ENCODE measurements at places on chromosomes 13 and 19. TPM values are rescaled to one million over a fixed set of nuclear protein-coding genes. Genes with fewer than 3 reads are reported as not detected.

DNA sequence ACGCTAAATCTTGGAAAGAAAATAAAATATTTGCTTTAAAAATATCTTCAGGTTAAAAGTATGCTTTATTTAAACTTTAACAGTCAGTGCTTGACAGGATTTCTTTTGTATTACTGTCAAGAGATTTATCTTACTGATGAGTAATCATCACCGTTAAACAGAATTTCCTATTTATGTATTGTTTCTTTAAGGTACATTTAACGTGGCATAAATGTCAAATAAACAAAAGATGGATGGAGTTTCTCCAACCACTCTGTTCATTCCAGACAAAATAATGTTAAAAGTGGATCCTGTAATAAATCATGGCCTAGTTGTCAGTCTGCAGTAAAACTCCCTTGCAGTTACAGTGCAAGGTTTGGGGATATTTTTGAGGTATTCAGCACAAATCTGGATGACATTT is 298.3 kb downstream of the DIAPH3 start:
- no peak for DNase-seq

Gene NKG7
- not detected for total RNA-seq

Gene CYSLTR2
- not detected for total RNA-seq

DNA sequence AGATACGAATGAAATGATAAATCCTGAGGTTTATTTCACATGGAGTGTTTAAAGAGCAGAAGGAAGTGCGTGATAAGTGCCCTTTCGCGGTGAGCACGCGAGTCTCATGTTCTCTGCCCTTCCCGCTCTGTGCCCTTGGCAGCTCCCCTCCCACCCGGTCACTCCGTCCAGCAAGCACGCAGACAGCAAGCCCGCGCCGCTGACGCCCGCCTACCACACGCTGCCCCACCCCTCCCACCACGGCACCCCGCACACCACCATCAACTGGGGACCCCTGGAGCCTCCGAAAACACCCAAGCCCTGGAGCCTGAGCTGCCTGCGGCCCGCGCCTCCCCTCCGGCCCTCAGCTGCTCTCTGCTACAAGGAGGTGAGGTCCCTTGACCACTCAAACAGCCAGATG is 37.4 kb upstream of the TEX29 start:
- no peak for DNase-seq

- no peak for DNase-seq
Measured at GRCh38 chr13:27628081-27628480, 6.4 kb downstream of the POLR1D start.
